ENCODE measurements at places on chromosomes 6 and 20.

GRCh38 chr6:161284653-161285052, 10.8 kb upstream of the AGPAT4 start:
- DNase-seq: no peak

DNA sequence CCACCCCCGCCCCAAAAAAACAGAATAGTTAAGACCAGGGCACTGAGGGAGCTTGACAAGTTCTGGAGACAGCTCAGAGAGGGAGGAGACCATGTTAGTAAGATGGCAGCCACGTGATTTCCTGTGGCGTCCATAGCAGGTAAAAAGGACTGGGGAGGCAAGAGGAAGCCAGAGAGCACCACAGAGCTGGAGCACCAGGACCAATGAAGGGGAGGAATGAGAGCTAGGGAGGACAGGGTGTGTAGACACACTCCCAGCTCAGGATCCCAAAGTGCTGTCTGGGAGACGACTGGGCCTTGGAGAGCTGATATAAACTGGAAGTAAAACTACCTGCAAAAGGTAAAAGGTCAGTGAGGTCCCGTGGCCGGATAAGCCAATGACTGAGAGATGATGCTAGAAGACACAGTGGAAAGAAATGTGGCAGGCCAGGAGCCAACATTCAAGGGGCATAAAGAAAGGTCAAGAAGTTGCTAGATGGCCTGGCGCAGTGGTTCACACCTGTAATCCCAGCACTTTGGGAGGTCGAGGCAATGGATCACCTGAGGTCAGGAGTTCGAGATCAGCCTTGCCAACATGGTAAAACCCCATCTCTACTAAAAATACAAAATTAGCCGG, 39.0 kb downstream of the SLC23A2 start:
- peak; percentile 37 for DNase-seq

DNA sequence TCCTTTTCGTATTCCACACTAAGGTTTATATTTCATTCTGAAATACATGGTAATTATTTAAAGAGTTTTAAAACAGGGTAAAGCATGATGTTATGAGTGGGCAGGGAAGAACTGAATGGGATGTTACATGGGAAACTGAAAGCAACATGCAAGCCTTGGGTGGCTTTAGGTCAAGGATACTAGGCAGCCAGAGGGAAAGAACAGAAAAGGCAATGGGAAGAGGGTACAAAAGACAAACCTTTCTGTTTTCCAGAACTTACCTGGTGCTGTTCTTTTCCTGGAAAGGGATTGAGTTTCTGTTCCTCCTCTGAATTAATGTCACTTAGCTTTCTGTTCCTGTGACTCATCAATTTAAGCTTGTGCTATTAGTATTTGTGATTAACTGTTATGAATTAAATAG, 71.2 kb upstream of the SMIM8 start:
- no peak for DNase-seq

DNA sequence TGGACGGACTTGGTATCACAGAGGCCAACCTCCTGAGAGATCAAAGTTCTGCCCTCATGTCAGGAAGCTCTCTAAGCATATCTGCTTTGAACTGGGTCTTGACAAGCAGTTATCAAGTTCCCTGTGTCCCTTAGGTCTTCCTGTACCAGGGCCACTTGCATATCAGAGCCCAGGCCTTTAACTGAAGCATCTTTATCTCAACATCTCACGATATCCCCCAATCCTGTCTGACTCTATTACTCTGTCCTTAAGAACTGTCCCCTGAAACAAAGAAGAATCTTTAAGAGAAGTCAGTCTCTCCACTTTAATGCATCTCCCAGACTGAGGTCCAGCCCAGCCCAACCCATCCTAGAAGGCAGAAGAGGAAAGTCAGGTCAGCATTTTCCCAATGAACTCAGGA, 8.2 kb downstream of the MAS1L start:
- DNase-seq: no peak

DNA sequence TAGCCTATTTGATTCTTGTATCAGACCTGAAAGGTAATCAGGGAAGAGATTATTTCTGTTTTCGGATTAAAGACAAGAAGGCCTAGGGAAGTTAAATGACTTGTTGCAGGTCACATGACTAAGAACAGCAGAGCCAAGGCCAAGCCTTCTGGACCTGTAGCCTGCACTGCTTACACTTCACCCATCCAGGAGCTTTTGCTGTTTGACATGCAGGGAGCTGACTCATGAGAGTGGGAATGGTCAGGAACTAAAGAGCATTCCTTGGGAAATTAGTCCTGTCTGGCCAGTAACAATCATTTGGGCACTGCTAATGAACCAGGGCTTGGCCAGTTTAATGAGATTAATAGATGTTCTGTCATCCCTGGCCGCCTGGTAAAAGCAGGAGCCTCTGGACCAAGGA, 46.8 kb downstream of the EIF2S2 start:
- peak; percentile 72 for DNase-seq

DNA sequence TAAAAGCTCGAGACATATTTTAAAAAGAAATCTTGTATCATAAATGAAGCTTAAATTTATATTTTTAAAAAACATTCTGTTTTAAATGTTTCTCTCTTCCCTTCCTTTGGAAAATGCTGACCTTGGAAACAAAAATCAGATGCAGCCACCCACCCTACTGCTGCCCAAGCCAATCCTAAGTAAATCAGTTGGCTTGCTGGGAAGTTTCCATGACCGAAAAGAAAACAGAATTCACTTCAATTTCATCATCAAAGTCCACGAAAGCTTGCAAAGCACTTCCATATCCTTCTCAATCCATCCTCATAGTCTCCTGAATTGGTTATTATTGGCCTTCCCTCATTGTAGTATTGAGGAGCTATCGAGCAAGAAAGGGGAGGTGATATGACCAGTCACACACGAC, 80.1 kb downstream of the PLCG1 start:
- DNase-seq: no peak

DNA sequence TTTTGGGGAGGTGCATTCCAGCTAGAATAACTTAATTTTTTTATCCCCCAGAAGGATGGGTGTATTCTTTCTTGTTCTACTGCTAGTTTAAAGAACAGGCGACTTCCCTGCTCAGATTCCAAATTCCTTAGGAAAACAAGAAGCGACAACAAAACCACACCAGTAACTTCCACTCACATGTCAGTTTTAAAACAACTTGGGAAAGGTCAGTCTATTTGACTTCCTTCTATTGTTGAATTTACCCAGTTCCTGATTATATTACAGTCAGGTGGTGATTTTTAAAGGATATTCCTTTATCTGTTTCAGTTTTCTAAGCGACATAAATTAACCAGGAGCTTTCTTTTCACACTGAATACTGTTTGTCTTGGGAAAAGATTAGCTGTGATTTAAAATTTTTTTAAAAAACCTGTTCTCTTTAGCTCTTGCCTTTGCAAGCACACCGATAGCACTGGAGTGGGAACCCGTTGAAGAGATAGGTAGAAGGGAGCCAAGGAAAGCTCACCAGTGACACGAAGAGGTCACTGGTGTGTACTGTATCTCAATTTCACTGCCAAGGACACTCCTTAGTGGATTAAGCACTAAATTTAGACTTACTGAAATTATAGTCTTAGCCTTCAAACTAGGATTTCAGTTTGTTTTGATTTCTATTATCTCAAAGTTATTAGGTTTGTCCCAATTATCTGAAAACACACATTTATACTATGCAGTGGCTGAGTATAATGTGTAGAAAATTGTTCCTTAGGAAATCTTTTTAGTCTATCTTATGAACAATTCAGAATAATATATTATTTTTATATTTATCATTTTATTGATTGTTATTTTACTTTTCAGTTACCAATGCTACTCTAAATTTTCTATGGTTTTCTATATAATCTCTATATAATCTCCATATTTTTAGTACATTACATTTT, 22.3 kb downstream of the MARCKS start:
- peak; percentile 75 for DNase-seq

DNA sequence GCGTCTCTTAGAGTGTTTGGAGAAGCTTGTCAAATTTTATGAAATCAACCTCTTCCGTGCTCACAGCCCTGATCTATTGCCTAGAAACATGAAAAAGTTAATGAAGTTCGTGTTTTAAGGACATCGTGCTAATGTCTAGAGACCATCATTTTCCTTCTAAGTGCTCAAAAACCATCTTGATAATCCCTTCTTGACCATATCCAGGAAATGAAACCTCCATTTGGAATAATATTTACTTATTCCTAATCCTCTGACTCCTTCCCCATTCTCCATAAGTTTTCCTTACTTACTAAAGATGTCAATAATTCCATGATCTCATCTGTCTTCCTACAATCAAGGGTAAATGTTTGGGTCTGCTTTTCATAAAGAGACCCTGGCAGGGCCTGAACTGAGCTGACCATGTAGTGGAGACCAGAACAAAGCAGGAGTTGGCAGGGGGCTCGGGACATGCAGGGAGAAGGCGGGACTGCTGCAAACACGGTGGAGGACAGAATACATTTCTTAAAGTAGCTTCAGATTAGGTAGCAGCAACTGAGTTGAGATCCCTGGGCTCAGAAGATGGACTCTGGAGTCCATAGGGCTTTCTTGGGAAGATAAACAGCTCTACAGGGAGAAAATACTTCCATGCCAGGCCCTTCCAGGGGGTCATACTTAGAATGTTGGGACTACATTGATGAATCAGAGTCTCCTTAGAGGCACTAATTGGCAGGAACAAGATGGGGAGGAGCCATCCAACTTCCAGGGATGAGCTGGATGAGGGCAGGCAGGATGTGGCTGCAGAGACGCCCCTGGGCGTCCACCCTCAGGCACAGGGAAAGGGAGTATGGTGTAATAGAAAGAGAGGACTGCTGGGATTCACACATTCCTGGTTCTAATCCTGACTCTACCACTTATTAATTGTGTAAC, 100.7 kb downstream of the RIN2 start:
- peak; percentile 57 for DNase-seq

GRCh38 chr20:7993238-7993637, 26.3 kb downstream of the TMX4 start:
- DNase-seq: no peak

Data from A172 (cell line).